ENCODE measurements at places on chromosomes 7 and 10. TPM values are rescaled to one million over a fixed set of nuclear protein-coding genes. Genes with fewer than 3 reads are reported as not detected.

Gene CYP3A4
- total RNA-seq, result not detected

Gene SERPINE1
- total RNA-seq, result 542 TPM

Gene EIF5AL1
- total RNA-seq, result not detected

Gene AS3MT
- total RNA-seq, result 6.2 TPM

Gene MRC1
- 73.4 TPM for total RNA-seq

Gene FGL2
- 163 TPM for total RNA-seq

Gene ITGA8
- 1,173 TPM for total RNA-seq

Gene CPVL
- 21.0 TPM for total RNA-seq

Gene ARHGEF35
- total RNA-seq, result 1.1 TPM

Gene CCL24
- total RNA-seq, result not detected

- DNase-seq, result no peak
Measured at GRCh38 chr7:137434946-137435345, 91.4 kb upstream of the PTN start.

- DNase-seq, result no peak
Measured at GRCh38 chr10:75329190-75329745, 72.3 kb downstream of the ZNF503 start.

DNA sequence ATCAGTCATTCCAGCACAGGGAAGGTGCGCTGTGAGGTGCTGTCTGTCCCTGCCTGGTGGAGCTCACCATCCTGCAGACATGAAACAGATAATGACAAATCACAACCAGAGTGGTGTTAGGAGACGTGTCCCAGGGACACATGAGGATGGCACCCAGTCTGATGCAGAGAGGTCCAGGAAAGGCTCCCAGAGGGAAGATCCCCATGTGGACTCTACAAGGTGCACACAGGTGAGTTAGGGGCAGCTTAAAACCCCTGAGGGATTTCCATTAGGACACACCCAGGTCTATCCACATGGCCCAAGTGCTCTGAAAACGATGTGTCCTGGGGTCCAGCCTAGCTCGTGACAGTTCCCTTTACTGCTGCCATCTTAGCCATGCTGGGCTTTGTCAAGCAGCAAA lies 91.4 kb downstream of the ADARB2 start:
- no peak for DNase-seq

DNA sequence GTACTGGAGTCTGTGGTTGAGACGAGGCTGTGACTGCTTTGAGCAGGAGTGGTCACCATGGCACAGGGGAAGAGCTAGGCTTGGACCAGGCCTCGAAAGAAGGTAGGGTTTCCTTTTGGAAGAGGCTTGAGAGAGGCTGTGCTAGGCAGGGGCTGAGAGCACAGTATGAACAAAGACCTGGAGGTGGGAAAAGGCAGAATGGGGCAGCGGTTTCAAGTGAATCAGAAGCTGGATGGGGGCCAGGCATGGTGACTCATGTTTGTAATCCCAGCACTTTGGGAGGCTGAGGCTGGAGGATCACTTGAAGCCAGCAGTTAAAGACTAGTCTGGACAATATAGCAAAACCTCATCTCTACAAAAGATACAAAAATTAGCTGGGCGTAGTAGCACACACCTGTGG lies 65.9 kb downstream of the CLIP2 start:
- DNase-seq, result peak; percentile 13

DNA sequence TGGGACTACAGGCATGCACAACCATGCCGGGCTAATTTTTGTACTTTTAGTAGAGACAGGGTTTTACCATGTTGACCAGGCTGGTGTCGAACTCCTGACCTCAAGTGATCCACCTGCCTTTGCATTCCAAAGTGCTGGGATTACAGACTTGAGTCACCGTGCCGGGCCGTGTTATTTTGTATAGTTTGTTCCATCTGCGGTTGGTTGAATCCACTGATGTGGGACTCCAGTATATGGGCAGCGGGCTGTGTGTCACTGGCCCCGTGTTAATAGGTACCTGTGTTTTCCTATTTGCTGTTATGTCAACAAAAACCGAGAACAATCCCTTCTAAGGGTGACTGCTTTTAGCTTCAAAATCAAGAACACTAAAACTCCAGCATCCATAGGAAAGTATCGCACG lies 297.6 kb upstream of the PITRM1 start:
- DNase-seq, result no peak

DNA sequence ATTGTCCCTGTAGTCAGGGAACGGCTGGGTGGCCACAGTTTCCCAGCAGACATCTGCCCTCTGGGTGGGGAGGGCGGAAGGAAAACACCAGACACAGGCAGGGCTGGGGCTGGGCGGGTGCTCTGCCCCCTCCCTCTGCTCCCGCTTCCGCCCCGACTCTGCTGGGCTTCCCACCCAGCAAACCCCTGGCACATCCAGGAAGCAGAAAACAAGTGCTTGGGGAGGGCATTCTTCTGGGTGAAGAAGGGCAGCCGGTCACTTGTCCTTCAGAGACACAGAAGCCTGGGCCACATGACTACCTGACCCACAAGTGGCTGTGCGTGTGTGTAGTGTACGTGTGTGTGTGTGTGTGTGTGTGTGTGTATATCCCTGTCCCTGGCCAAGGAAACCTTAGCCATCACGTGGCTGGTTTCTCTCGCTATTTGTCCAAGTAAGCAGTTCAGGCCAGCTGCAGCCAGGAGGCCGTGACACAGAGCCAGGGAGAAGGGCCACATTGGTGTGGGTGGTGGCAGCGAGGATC lies 77.9 kb downstream of the ZMIZ1 start:
- peak; percentile 50 for DNase-seq

- no peak for DNase-seq
Measured at GRCh38 chr10:65968437-65968836, 957.4 kb upstream of the LRRTM3 start.

- DNase-seq, result no peak
Measured at GRCh38 chr7:32462977-32463376, 27.2 kb downstream of the LSM5 start.

DNA sequence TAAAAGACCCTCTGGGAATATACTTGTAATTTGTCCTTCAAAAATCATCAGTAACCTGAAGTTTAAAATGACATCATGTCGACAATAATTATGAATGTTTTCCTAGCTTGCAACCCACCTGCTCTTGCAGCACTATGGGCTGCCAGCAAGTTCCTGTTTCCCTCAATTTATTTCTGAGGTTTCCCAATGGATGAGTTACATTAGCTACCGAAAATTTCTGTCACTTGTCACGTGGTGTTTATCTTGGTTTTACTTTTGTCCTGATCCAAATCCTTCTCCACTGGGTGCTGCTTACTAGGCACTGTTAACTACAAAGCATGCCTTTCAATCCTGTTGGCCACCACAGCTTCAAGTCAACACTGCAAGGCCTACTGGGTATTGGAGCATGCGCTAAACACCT lies 31.5 kb downstream of the GIMAP8 start:
- no peak for DNase-seq

GRCh38 chr10:44993226-44993921 lies 7.3 kb upstream of the ZNF22 start:
- DNase-seq, result no peak

DNA sequence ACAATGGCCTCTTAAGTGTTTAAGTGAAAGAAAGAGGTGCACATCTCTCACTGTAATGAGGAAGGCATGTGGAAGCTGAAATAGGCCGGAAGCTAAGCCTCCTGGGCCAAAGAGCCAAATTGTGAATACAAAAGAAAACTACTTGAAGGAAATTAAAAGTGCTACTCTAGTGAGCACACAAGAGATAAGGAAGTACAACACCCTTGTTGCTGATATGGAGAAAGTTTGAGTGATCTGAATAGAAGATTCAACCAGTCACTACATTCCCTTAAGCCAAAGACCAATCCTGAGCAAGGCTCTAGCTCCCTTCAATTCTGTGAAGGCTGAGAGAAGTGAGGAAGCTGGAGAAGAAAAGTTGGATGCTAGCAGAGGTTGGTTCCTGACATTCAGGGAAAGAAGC lies 8.2 kb downstream of the DKK1 start:
- DNase-seq, result no peak

DNA sequence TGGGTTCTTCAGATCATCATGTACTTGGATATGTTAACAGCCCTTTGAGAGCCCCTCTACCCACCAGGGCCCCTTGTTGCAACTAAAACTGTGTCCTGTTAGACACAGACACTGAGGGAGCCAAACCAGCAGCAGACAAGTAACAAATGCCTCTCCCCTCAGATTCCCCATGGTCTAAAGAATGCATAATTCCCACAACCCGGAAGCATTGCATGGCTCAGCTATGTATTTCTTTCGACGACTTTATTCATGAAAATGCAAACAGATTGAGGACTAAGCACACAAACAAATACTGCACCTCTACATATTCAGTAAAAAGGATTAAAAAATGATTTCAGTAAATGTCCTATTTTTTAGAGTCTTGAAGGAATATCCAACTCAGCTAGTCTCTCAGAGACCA lies 70.1 kb upstream of the HECW1 start:
- no peak for DNase-seq

- DNase-seq, result no peak
Measured at GRCh38 chr10:1310271-1310789, 254.1 kb downstream of the WDR37 start.

GRCh38 chr7:145382762-145383161 lies 546.9 kb upstream of the TPK1 start:
- DNase-seq, result no peak

DNA sequence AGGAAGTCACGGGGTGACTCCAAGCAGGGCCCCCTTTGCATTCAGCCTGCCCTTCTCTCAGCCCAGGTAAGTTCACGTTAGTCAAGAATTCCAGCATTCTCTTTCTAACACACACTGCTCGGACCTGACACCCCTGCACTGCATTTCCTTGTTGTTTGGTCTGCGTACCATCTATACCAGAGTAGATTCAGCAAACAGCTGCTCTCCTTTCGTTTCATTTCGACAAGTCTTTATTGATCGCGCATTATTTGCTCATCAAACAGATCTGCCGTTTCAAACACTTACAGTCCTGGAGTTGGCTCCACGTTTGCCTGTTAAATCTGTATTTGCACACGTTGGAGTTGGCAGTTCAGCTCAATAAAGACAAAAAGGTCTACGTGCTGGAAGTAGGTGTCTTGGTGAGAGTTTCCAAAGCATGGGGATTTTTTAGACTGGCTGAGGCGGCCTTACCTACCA lies 495.1 kb downstream of the RPS24 start:
- no peak for DNase-seq

GRCh38 chr10:14022954-14023672 lies 307.6 kb downstream of the FRMD4A start:
- no peak for DNase-seq

DNA sequence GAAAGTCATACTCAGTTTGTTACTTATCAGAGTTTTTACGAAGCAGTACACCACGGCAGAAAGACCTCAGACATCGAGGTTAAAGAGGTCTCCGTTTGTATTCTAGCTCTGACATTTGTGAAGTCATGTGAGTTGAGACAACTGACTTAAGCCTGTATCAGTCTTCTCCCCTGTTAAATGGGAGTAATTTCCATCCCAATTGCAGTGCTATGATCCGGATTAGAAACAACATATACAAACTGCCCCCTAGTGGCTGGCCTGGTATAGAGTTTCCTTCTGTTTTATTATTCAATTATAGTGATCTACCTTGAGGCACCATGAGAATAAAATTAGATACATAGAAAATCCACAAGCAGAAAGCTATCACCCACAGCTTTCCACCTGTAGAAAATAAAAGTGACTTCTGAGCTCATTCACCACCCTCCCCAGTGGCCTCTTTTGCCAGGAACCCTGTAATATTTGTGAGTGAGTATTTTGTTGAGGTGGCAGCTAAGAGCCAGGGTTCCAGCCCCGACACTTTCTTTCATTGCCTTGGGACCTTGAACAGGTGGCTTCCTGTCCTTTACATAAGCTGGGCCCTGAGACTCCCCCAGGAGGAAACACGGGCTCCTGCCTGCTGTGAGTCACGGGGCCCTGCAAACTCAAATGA lies 607.2 kb upstream of the MGMT start:
- no peak for DNase-seq

- no peak for DNase-seq
Measured at GRCh38 chr7:1548438-1548831, 7.6 kb downstream of the TMEM184A start.

- peak; percentile 42 for DNase-seq
Measured at GRCh38 chr10:51860257-51860656, 160.9 kb upstream of the CSTF2T start.

GRCh38 chr10:125118011-125118611 lies 42.3 kb downstream of the CTBP2 start:
- DNase-seq, result no peak

Data from thoracic aorta (tissue), 2 donors.